ENCODE measurements at places on chromosomes 5 and 9.
A peak's percentile ranks its signal among the peaks of the same experiment; 100 is the strongest.

- DNase-seq = no peak
Measured at GRCh38 chr5:92864591-92864990, 716.4 kb downstream of the NR2F1-AS1 start.

DNA sequence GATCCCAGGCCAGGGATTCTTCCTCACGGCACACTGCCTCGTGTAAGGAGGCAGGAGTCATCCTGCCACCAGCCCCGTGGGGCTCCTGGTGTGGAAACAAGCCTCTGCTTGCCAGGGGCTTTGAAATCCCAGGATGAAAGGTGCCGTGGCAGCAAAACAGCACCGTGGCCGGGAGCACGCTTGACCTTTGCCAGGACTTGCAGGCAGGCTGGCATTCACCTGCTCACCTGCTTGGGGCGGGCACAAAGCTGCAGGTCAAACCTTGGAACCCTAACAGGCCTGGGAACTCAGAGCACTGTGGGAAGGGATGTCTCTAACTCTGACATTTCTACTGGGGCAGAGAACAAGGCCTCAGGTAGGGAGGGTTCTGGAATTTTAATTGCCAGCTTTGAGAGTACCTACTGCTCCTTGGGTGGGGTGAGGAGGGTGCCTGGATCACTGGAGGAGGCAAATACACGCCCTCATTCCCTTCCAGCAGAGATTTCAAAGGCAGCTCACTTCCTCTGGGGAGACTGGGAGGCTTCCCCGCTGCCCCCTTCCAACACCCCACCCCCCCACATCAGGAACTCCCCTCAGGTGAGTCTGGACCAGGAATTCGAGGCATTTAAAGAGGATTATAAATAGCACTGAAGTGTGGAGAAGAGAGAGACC lies 45.6 kb upstream of the STXBP1 start:
- no peak for DNase-seq

GRCh38 chr9:92245005-92245797 lies 48.3 kb downstream of the IARS1 start:
- no peak for DNase-seq

GRCh38 chr5:76690704-76691466 lies 25.0 kb upstream of the F2R start:
- no peak for DNase-seq

DNA sequence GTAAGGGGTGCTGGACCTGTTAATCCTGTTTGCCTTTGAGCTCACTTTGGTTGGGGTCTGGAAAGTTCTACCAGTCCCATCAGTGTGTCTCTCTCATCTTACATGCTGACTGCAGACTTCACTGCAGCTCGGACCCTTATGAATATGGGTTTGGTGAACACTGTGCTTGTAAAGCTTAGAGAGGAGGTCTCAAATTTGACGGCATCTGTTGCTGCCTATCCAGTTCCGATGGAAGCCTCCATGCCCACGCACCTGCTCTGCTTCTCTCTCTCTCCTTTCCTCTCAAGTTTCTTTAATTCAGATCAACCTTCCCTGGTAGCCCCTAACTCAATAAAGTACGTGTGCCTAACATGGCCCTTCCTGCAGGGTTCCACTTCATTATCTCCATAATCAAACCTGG lies 217.9 kb downstream of the HSPA4 start:
- DNase-seq = no peak

- DNase-seq = no peak
Measured at GRCh38 chr9:110128664-110129329, 79.2 kb downstream of the C9orf152 start.

GRCh38 chr9:135086597-135087488 lies 625 bp upstream of the OLFM1 start:
- no peak for DNase-seq

- no peak for DNase-seq
Measured at GRCh38 chr5:131067636-131068035, 97.4 kb downstream of the HINT1 start.

DNA sequence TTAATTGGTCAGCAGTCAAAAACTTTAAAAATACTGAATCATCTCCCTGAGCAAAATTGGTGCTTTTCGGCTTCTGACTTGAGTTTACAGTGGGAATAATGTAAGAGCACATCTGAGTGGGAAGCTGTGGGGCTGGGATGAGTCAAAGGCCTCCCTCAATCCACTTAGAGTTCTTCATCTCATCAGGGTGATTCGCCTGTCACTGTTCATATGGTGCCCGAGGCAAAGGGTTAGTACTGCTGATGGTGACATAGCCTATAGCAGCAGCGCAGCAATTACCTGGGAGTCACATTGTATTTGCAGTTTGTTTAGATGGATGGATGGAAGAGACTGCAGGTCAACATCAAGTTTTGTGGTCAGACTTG lies 113.8 kb upstream of the ZNF608 start:
- no peak for DNase-seq

DNA sequence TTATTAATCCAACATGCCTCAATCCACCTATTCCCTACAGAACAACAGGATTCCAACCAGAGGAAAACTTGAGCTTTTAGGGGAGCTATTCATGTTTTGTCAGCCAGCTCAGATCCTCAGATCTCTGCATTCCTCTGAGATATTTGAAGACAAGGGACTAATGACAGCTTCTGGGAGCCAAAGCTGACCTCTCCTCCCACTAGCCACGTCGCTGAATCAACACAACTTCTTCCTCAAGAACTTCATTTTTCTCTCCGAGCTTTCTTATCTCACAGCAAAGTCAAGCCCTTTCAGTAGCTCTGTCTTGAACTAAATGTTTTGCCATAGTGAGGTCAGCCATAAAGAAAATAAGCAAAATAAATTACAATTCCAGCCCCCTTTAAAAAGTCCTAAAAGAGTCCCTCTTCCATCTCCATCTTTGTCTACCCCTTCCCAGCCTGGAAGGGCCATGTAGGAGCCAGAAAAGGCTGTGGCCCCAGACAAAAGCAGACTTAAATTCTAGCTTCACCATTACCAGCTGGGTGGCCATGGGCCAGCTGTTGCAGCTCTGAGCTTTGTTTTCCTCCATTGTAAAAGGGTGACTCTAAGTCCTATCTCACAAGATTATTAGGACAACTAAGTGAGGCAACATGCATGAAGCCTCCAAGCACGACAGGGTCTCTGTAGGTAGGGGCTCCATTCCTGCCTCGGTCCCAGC lies 65.0 kb downstream of the HSD17B3 start:
- DNase-seq = no peak

DNA sequence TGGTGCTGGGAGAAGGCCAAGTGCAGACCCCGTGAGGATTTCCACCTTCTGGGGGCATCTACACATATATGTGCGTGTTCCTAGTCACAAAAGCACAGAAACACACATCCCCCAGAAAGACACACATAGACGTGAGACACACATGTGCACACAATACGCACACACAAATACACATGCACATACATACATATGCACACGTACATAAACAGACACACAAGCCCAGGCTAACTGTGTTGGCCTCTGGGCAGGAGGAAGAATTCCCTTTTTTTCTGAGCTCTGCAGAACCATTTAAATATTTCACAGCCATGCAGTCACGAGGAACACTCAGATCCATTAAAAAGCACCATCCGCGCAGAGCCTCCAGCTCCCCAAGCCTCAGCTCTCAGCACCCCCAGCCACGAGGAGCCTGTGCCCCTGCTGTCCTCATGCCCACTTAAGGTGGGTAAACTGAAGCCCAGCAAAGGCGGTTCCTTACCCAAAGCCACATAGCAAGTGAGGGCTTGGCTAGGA lies 5.3 kb downstream of the NINJ1 start:
- no peak for DNase-seq

- no peak for DNase-seq
Measured at GRCh38 chr5:6402939-6403338, 24.6 kb upstream of the MED10 start.

DNA sequence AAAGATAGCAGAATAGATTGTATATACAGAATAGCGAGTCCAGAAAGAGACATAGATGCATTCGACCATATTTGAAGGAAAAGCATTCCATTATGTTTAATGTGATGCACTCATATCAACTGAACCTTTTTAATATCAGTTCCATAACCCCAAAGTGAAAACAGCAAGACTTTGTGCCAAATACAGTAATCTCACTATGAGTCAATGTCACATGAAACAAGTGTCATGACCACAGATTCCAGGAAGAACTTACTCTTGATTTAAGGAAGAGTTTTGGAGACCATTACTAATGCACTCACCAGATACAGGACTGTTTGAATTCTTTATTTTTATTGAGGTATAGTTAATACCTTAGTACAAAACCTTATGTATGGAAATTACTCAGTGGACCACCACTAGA lies 220.5 kb downstream of the SH3GL2 start:
- no peak for DNase-seq

GRCh38 chr5:5271786-5272321 lies 131.7 kb downstream of the ADAMTS16 start:
- DNase-seq = no peak

DNA sequence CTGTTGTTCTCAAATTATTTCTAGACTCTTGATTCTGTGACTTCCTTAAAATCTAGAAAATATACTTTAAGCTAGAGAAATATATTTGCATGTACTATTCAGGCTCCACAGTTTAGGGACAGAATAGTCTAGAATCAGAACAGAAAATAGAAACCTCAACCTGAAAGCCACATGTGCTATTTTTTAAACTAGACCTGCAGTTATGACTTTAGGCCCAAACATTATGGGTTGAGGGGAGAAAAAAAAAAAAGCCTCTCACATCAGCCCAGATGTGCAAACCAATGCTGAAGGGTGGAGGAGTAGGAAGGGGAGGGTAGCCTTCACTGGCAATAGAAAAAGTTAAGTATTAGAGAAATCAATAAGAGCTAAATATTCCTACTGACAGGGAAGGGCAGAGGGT lies 35.7 kb downstream of the ELL2 start:
- DNase-seq = no peak

DNA sequence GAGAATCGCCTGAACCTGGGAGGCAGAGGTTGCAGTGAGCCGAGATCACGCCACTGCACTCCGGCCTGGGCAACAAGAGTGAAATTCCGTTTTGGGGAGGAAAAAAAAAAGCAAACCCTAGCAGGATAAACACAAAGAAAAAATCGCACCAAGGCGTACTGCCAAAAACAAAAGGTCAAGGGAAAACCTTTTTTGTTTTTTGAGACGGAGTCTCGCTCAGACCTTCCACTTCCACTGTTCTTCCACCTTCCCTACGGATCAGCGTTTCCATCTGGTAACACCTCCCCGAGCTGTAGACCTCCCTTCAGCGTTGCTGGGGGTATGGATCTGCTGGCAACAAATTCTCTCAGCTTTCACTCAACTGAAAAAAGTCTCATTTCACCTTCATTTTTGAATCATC lies 20.1 kb upstream of the FCN2 start:
- no peak for DNase-seq

DNA sequence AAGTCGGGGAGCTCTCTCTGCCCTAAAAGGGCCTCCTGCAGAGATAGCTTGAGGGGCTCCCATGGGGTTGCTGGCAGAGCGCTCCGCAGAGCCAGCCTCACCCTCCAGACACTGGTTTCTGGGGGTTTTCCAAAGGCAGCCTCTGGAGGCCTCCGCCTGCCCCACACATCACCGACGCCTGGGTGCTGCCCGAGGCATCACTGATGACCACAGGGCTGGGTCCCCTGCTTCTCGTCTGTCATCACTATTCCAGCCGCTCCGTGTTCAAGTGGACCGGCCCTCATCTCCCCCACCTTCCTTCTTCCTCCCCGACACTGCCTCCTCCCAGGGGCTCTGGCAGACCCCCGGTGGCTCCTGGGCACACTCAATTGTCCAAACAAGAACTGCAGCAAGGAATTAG lies 64.1 kb upstream of the IRX4 start:
- no peak for DNase-seq

DNA sequence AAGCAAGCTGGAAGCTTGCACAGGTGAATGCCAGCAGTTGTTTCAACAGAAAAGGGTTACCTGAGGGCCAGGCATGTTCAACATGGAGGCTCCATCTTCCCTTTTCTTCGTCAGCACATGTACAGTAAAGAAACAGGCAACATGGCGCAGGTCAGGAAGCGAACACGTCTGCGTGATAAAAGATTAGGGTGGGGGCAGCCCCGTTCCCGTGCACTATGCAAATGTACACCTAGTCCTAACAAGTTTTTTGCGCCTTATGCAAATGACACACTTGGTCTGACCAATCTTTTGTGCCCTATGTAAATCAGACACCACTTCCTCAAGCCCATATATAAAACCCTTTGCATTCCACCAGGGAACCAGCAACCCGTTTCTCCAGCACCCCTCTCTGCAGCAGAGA lies 452.1 kb upstream of the PTPRD start:
- no peak for DNase-seq

GRCh38 chr5:82057051-82057450 lies 85.2 kb downstream of the ATG10 start:
- no peak for DNase-seq

- DNase-seq = peak; percentile 36
Measured at GRCh38 chr5:174311531-174312269, 266.2 kb downstream of the NSG2 start.

DNA sequence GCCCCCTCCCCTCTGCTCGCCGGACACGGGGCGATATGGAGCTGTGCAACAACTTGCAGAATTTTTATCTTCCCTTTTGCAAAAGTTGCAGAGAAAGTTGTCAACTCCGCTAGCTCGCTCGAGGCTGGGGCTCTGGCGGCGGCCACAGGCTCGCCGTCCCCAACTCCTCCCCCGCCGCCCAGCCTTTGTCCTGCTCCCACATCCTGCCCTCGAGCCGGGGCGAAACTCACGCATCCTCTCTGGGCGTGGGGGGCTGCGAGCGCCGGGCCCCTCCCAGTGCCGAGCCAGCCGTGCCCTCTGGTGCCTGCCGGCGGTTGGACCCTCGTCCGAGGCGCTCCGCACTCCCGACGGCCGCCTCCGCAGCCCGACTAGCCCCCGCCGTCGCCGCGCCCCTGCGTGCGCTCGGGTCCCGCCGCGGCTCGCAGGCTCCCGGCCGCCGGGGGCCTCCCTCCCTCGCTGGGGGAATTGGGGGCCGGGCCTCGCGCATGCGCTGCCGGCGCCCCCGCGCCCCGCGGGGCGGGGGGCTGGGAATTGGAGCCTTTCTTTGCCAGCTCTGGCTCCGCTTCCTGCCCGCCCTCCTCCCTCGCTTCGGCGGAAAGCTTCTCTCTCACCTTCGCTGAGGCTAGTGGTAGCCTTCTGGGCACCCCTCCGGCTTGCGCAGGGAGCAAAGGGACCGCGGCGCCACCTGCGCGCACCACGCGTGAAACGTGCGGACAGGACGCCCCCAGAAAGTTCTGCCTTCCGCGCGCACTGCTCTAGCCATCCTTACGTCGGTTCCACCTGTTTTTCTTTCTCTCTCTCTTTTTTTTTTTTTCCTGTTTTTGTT lies at the start of gene CCNJL:
Gene CCNJL (minus strand): TSS at position 431 of the 826 bp plus-strand sequence. CDS start 641 bp downstream, outside the sequence.
- DNase-seq = no peak

DNA sequence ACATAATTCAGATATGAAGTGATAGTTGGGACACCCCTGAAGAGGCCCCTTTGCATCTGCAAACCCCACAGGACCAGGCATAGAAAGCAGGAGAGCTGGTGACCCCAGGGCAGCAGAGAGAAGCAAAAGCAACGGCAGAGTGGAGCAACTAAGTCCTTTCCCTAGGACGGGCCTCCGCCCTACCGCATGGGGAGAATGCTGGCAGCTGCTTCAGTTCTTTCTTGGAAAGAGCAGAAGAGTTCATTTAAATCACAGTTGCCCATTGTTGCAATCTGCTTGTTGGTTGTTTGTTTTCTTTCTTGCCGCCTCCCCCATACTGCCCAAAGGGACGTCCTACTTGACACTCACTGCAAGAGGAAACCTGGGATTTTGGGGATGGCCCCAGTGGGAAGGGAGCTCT lies 126.2 kb downstream of the ADAMTS16 start:
- DNase-seq = no peak
